ENCODE measurements at places on chromosomes 3 and 15. TPM values are rescaled to one million over a fixed set of nuclear protein-coding genes. Genes with fewer than 3 reads are reported as not detected.

DNA sequence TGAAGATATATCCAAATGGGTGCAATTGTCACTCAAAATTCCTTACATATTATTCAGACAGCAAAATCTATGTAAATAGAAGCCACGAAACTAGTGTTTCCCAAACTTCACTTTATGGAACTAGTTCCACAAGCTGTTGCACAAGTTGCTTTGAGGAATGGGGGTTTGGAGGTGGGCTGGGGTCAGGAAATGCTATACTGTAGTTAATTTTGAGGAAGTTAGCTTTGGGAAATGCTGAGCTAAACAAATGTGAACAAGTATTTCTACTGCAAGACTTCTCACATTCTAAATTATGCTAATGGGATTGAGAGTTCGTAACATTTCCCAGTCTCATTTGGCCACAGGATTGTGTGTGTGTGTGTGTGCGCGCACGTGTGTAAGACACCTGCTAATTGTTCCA is 28.7 kb upstream of the SAMMSON start:
- DNase-seq = no peak

GRCh38 chr3:143998266-143998665 is 26.6 kb downstream of the DIPK2A start:
- no peak for DNase-seq

GADL1 gene
- not detected for total RNA-seq

DNA sequence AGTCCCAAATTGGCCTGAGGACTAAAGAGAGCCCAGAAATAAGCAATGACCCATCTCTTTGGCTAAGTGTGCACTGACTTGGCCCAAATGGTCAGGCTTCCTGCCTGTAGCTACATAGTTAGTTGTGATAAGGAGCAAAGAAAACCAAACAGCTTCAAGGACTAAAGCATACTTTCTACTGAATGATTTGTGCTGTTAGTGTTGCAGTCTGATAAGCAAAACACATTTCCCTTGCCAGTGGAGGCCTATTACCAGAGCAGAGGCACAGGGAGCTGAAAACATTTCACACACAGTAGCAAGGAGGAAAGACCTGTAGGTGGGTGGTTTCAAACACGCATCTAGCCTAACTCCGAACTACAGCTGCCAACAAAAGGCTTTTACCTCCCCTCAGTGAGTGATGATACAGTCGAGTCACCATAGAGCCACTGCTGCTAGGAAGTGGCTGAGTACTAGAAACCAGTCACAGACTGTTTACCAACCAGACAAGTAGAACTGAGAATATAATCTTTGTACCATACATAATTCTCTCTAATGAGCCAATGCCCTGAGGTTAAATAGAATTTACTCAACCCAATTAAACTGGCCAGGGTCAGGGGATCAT is 222.3 kb upstream of the THBS1 start:
- peak; percentile 28 for DNase-seq

Data from activated CD4-positive, alpha-beta T cell treated with anti-CD3 and anti-CD28 coated beads, Interleukin-2, amount 10 ng/mL, durations not matched to agents 24 days and 14 days (primary cell).